ENCODE measurements at places on chromosomes 3 and 15.

DNA sequence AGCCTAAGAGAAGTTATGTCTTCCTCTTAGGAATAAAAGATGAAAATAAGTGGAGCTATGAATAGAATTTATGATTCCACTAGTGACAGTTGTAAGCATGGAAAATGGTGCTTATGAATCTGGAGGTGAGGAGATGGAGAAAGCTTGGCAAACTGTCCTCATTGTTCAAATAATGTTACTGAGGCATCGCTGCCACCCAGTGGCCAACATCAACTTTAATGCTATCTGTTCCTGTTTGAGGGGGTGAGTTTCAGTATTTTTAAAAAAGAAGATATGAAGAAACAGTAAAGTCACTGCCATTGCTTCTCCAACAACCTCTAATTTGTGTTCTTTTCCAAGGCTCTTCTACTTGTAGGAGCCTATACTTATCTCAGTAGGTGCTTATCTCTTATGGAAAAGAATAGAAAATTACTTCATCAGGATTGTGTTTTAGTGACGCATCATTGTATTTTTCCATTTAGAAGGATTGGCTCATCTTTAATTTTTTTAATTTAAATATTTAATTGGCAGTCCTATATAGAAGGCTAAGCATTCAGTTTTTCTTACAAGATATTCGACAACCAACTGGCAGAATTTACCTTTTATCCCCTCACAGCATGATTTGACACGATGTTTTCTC is 260.4 kb upstream of the P2RY1 start:
- DNase-seq: no peak

GRCh38 chr3:13653631-13654279 is 104.8 kb downstream of the FBLN2 start:
- no peak for DNase-seq

DNA sequence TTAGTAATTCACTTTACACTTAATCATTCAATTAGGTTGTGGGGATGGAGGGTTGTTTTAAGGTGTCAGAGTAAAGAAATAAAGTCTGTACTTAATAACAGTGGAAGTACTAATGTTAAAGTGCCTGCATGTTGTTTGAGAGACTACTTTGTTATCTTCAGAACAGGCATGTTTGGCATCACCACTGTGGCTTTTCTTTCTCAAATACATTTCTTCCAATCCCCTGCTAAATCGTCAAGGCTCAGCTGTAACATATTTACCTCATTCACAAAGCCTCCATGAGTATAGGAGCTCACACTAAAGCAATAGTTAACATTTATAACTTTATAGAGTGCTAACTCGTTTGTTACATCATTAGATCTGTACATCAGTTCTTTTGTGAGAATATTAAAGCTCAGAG is 2.6 kb downstream of the TIMMDC1 start:
- no peak for DNase-seq

DNA sequence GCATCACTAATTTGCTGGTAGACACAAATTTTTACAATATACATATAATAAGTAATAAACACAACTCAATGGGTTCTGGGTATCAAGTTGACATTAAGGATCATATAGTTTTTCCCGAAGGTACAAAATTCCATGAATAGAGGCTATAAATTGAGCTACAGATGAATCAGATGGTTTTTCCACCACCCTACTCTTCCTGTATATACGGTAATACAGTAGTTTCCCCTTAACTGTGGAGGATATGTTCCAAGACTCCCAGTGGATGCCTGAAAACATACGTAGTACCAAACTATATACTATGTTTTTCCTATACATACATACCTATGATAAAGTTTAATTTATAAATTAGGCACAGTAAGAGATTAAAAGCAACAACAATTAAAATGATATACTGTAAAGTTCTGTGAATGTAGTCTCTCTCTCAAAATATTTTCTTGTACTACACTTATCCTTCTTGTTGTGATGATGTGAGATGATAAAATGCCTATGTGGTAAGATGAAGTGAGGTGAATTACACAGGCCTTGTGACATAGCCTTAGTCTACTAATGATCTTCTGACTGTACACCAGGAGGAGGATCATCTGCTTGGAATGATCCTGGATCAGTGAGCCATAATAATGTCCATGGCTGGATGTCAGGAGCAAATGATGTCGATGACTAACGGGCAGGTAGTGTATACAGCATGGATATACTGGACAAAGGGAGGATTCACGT is 116.7 kb downstream of the NR1I2 start:
- no peak for DNase-seq

DNA sequence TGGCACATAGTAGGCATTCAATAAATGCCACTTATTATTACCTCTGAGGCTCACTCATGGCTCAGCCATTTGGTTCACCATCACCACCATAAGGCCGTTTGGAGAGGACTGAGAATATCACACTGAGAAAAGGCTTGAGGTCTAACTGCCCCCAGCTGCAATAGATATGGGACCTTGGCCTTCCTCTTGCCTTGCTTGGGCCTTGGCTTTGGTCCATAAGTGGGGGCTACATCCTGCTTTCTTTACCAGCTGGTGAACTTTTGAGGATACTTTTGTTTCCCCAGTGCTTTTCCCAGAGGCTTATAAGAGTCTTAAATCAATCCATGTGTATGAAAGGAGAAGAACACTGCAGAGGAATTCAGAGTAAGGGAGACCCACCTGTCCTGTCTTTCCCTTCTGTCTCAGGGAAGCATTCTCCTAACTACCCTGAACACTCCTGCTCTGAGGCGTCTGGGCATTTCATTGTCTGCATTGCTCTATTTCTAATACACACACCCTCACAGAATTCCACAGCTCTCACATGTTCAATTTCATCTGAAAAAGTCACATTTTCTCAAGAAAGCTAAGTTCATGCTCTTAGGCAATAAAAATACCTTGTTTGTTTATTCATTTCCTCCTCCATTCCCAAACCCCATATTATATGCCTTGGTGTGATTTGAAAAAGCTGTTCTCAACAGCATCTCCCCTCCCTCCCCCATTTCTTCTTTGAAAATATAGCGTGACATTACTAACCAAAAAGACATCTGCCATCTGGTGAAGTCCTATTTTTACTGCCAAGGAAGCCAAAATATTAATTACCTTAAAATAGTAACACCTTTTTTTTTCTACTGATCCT is 22.5 kb upstream of the KCNMB2 start:
- DNase-seq: no peak

DNA sequence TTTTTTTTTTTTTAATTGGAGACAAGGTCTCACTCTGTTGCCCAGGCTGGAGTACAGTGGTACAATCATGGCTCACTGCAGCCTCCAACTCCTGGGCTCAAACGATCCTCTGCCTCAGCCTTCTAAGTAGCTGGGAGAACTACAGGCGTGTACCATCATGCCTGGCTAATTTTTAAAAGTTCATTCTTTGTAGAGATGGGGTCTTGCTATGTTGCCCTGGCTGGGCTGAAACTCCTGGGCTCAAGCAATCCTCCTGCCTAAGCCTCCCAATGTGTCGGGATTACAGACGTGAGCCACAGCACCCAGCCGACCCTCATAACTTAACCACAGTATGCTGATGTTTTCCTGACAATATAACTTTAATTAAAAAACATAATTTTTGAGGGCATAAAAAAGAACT is 24.3 kb downstream of the IL17RD start:
- no peak for DNase-seq

GRCh38 chr15:58340176-58340575 is 91.6 kb upstream of the LIPC start:
- no peak for DNase-seq

- no peak for DNase-seq
Observed at GRCh38 chr3:37741644-37742043, 120.0 kb upstream of the CTDSPL start.

GRCh38 chr15:80059786-80060355 is 395 bp downstream of the ZFAND6 start:
- DNase-seq: peak; percentile 59

GRCh38 chr3:118973050-118973449 is 61.6 kb downstream of the IGSF11 start:
- DNase-seq: no peak

DNA sequence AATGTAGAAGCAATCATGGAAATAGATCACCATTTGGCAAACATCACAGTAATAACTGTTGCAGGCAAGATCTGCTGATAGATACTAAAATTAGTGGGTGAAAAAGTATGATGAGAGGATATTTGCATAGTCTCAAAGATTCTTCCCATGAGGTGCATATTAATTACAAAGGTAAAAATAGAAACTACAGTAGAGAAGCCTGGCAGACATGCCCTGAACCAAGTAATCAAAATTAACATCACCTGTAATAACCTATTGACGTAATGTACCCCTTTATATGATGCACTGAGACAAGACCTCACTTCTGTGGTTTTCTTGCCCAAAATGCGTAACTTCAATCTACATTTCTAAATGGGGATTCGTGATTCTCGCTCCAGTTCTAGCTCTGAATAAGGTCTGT is 14.4 kb downstream of the POMGNT2 start:
- DNase-seq: no peak

- DNase-seq: no peak
Observed at GRCh38 chr15:81336568-81336967, 12.6 kb upstream of the STARD5 start.

DNA sequence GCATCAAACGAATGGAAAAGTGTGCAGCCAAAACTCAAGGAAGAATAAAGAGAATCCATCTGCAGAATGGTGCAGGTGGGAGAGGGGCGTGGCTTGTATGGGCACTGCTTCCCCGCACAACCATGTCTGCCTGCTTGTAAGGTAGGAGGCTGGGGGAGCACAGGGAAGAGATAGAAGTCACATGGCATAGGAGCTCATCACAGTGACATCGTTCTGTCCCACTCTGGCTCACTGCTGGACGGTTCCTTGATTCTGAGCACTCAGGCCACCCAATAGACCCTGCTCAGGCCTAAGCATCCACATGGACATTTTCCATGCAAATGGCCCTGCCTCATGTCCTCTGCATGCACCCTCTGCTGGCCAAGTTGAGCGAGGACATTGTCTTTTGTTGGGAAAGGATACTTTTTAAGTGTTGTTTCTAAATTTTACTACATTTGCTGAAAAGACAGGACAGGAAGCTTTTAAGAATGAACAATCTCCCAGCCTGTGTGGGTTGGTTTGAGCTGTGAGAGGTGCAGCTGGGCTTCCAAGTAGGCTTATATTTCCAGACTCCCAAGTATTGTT is 3.1 kb downstream of the MYLK start:
- no peak for DNase-seq

GRCh38 chr3:111568911-111569310 is 26.2 kb downstream of the ZBED2 start:
- DNase-seq: no peak

GRCh38 chr3:109963831-109964230 is 626.5 kb upstream of the DPPA4 start:
- DNase-seq: no peak

DNA sequence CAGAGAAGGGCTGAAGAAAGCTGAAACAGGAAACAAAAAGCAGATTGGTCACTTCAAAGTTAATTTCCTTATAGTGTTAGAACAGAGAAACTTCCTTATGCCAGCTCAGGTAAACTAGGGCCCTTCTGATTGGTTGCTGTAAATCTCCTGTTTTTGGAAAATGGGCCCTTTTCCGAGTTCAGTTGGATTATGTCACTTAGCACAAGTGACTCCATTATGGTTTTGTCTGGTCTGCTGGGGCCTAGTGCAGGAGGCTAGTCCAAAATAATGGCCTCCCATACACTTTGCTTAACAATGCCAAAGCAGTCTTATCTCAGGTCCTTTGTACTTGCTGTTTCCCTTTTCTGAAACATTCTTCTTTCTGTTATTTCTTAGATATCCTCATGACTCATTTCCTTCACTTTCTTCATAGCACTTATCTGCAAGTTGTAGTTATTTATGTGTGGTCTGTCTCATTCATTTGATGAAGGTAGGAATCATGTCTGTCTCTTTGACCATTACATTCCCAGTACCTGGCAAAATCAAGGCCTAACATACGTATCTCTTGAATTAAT is 7.7 kb upstream of the DCP1A start:
- no peak for DNase-seq

DNA sequence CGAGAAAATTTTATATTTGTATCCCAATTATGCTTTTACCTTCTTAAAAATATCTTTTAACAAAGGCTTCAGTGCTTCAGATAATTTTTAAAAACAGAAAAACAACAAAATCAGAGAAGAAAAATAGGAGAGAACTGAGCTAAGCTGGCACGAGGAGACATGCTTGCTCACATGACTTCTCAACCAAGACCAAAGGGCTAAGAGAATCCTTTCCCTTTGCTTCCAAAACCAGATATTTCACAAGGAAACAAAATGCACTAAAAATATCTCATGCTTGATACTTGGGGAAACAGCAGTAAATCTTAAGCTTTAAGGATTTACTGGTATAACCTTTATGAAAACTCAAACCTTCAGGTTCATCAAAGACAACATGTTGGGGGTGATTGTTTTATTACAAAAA is 58.4 kb downstream of the CAPN7 start:
- DNase-seq: no peak

GRCh38 chr3:179956416-179956830 is 80.3 kb downstream of the PEX5L start:
- no peak for DNase-seq

- no peak for DNase-seq
Observed at GRCh38 chr15:89630260-89630659, 25.0 kb downstream of the KIF7 start.

GRCh38 chr3:54146506-54147239 is 24.3 kb downstream of the CACNA2D3 start:
- peak; percentile 37 for DNase-seq

- DNase-seq: no peak
Observed at GRCh38 chr3:152374262-152374990, 105.7 kb downstream of the MBNL1 start.

- DNase-seq: no peak
Observed at GRCh38 chr3:117439812-117440211, 730.2 kb downstream of the TUSC7 start.

GRCh38 chr3:66066963-66067617 is 28.4 kb upstream of the MAGI1 start:
- no peak for DNase-seq

GRCh38 chr3:24060055-24060454 is 115.0 kb downstream of the NR1D2 start:
- DNase-seq: no peak

GRCh38 chr3:81279481-81280379 is 481.7 kb downstream of the GBE1 start:
- no peak for DNase-seq

GRCh38 chr15:28026221-28026620 is 72.9 kb downstream of the OCA2 start:
- DNase-seq: no peak

DNA sequence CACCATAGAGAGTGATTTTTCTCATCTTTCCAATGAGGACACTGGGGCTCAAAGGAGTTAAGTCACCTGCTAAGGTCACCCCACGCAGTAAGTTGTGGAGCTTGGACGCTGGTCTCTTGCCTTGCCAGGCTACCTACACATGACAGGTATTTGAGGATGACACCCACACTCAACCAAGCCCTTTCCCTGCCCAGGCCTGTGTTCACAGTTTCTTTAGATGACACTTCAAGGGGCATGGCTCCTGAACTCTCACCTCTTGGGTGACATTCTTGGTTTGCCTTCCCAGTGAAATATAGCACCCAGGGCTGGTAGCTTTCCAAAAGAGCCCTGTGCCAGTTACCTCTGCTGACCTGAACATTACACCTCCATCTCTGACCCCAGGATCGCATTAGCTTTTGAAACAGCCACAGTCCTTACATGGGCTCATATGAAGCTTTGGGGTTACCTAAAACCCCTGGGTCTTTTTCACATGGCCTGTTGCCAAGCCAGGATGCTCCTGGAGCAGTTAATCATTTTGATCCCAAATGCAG is 148.0 kb downstream of the RPLP1 start:
- no peak for DNase-seq

GRCh38 chr3:72582211-72582878 is 265.9 kb downstream of the SHQ1 start:
- DNase-seq: peak; percentile 46

- DNase-seq: no peak
Observed at GRCh38 chr3:113575206-113575605, 42.9 kb downstream of the SIDT1 start.

Data from GM12891 (cell line).